ENCODE measurements at places on chromosomes 11 and 22.

- DNase-seq = no peak
These were observed 1003.7 kb downstream of the BRD1 start for GRCh38 chr22:48823941-48824340.

DNA sequence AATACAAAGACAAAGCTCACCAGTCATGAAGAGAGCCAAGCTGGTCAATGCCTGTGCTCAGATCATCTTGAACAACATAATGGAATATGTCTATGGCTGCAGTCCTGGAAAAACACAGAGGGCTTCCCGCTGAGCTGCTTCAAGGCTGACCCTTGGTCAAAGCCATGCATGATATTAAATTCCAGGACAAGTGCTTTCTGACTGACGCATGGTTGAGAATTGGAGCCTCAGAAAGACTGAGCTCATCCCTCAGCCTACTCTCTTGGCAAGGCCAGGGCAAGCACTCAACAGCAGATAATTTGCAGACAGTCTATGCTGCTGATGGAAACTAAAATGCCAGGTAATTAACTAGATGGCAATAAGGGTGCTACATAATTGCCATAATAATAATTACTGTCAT, 89.2 kb downstream of the GALNT18 start:
- DNase-seq = no peak

- no peak for DNase-seq
These were observed 18.0 kb downstream of the PAAF1 start for GRCh38 chr11:73894725-73895335.

DNA sequence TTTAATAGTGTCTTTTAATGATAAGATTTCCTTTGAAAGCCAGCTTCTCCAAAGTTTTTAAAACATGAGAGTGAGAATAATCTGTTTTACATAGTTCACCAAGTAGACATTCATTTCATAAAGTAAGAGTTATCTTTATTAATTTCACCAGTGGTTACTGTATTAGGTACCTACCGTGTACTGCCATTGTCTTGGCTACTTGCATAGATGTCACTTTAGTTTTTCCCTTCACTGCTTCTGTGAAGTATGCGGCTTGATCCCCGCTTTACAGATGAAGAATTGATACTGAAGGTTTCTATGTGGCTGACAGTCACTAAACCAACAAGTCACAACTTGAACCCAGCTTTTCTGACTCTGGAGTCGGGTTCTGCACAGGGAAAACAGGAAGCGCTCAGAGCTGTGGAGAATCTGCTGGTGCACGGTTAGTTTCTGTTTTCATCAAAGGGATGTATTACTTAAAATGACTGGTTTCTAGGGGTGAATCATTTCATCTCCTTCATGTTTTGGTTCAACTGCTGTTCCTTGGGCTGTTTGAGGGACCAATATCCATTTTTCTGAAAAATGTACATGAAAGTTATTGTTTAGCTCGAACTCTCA, 39.3 kb upstream of the MYO18B start:
- DNase-seq = no peak

DNA sequence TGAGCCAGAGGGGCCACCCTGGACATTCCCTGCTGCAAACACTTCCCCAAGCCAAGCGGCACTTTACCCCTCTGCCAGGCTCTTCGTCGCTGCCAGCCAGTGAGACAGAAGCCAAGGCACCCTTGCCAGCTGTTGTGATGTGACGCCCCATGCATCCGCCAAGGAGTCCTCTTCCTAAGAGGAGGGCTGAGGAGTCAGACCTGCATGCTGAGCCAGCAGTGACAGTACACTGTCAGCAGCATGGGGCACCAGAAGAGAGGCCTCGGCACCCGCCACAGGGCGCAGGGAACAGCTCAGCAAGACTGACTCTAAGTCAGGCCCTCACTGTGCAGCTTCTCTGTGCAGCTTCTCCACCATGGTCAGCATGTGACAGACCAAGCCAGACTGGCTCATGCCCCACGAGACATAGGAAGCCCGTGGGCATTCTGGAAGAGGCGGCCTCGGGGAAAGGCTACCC, 26.4 kb downstream of the VPS37C start:
- DNase-seq = no peak

GRCh38 chr11:118522571-118523072, 4.7 kb upstream of the TTC36 start:
- DNase-seq = no peak

DNA sequence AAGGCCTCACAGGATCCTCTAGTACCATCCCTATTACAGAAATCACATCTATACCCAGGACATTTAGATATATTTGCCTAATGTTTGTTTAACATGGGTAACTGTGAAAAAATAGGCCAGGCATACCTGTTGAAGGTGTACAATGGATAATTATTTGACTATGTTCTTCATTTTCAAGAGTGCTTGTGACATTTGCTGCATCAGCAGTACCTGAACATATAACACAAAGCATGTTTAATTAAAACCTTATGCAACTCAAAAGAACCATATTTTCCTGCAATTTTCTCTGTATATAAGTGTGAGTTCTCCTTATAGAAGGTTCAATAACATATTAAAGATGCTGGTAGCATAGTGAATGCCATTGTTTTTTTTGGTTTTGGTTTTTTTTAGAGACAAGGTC, 8.5 kb upstream of the CCDC34 start:
- no peak for DNase-seq

DNA sequence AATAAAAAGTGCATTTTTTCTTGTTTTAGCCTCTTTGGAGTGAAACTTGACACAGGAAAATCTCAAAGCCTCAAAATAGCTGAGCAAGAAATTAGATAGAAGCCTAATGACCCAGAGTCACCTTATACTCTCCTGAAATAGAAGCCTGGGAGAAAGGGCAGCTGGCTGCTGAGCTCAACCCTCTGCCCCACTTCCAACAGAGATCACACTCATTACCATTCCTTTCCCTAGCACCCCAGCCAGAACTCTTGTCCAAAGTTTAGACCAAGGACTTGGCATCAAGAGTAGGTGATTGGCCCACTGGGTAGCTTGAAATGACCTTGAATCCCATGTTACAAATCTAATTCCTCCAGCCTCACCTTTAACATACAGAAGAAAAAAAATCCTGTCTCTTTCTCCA, 62.7 kb upstream of the AMOTL1 start:
- no peak for DNase-seq

- no peak for DNase-seq
These were observed 19.1 kb downstream of the PIK3C2A start for GRCh38 chr11:17188675-17189074.

GRCh38 chr22:20140107-20140445, 8.5 kb downstream of the ZDHHC8 start:
- DNase-seq = no peak

- no peak for DNase-seq
These were observed 62.1 kb downstream of the FAT3 start for GRCh38 chr11:92286709-92287108.

DNA sequence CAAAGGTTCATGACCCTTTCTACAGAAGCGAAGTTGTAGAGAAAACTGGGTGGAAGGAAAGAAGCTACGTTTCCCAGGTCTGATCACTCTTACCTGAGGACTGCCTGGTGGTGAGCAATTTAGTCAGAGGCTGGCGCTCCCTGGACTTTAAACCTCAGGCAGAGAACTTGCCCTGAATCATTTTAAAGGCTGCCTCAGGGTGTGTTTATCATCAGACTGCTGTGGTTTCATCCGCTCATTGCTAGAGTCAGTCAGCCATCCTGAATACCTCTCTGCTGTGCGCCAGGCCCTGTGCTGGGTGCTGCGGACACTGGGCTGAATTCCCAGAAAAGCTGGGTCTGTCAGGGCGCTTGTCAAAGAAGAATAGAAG, 2.7 kb downstream of the DTX4 start:
- no peak for DNase-seq

- DNase-seq = no peak
These were observed 434.5 kb upstream of the B3GAT1 start for GRCh38 chr11:134846328-134847082.

GRCh38 chr11:110491577-110492320, 62.0 kb downstream of the FDX1 start:
- no peak for DNase-seq

DNA sequence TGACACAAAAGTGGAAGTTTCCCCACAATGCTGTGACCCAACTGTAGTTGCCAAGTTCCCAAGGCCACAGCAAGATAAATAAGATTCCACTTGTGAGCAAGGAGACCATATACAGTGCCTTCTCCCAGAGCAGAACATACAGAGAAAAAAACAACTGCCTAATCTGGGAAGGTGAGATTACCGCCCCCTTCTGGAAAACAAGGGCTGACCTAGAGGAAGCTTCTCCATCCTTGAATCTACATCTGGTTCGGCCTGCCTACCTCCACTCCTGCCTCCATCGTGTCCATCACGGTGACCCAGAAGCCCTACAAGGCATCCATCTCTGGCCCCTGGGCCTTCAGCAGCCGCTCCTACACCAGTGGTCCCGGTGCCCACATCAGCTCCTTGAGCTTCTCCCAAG, 6.1 kb upstream of the RNASEH2C start:
- DNase-seq = no peak

DNA sequence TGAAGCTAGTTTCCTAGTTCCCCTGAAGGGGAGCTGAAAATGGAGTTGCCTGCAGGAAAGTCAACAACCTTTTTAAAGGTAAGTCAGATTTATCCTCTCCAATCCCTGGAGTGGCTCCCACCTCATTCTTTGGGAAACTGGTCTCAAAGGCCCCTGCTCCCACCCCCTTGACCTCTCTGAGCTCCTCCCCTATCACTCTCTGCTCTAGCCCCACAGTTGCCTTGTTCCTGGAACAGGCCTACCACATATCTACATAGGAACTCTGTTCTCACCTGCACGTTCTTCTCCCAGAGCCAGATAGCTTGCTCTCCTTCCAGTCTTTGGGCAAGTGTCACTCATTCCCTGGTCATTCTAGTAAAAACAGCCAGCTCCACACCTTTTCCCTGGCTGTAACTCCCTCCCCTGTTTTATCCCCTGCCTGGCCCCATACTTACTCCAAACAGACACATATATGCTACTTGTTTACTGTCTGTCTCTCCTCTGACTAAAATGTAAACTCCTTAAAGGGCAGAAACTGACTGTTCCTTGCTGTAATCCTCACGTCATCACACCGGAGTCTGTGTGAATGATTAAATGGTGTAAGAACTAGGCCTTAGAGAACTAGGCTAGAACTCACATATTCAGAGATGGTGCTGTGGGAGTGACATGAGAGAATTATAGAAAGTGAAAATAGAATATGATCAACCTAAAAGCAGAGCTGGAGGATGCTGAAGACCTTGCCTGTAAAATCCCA, 53.3 kb downstream of the TCF20 start:
- DNase-seq = no peak

GRCh38 chr11:48088682-48089050, 108.3 kb downstream of the PTPRJ start:
- DNase-seq = peak; percentile 95

- DNase-seq = no peak
These were observed 897 bp downstream of the MAP6 start for GRCh38 chr11:75667831-75668450.

DNA sequence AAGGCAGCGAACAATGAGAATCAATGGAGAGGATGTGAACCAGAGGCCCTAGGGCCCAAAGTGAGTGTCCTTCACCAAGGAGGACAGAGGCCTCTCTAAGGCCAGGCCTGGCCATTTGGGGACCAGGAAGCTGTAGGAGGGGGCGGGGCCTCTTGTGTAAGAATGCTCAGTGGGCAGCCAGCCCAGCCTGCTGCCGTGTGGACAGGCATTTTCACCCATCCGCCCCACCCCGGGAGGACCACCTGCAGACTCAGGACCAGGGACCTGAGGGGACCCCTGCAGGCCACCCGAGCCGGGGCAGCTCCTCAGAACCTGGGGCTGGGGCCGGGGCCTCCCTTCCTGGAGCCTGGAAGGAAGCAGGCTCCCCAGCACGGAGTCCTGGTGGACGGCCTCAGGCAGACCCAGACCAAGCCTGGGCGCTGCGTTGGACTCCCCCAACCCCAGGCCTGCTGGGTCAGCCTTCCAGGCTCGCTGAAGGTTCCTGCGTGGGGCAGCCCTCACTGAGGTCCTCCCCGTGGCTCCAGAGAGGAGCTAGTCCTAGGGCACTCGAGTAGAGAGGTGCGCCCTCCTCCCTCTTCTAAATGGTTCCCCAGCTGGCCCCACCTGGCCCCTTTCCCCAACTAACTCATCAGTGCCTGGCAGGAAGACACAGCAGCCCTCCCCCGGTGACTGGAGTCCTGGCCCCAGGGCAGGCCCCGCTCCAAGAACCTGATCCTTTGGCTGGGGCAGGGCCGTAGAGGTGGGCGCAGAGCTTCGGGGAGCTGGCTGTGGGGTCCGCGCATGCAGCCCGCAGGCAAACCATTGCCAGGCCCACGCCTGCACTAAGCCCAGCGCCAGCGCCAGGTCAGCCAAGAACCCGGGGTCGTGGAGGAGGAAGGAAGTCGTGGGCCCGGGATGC, 1.5 kb upstream of the TRABD start:
- DNase-seq = no peak

DNA sequence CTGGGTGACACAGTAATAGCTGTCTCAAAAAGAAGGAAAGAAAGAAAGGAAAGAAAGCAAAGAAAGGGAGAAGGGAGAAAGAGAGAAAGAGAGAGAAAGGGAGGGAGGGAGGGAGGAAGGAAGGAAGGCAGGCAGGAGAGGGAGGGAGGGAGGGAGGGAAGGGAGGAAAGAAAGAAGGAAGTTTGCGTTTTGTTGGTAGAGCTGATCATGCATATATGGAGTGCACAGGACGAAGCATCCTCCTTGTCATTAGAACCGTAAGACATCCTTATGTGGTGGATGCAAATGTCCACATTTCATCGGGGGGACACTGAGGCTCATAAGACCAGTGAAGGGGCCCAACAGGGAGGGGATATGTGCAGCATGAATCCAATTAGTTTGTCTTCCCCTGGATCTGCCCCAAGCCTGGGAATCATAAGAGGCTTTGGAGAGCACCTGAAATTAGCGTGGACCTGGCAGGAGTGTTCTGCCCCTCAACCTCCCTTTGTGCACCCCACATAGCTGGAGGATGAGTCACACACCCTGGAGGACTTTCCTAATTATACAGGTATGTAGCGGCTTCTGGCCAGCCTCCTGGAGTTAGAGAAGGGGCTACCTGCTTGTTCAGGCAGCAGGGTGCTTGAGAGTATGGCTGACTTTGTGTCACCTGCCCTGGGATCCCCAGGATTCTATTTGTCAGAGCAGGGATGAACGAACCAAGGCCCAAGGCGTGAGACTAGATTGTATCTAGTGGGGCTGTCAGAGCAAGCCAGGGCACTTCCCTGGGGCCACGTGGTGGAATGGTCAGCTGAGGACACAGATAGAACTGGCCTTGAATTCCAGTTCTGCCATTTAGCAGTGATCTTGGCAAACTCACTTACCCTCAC, 119.7 kb upstream of the CD82 start:
- no peak for DNase-seq
